Cortex of kidney (tissue), 1 donor: ENCODE measurements at places on chromosomes 13 and 19.

DNA sequence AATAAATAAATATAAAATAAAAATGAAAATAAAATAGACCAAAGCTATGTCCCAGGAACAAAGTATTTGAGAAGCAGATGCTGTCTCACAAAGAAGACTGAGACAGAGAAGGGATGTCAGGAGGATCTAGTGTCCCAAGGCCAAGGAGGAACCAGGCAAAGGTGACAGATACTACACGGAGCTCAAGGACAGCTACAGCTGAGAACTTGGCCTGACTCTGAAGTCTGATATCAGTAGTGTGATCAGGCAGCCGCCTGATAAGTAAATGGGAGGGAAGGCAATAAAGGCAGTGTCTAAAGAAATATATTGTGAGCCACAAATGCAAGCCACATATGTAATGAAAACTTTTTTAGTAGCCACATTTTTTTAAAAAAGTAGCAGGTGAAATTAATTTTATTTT, 20.4 kb upstream of the NANOS3 start:
- DNase-seq = no peak

DNA sequence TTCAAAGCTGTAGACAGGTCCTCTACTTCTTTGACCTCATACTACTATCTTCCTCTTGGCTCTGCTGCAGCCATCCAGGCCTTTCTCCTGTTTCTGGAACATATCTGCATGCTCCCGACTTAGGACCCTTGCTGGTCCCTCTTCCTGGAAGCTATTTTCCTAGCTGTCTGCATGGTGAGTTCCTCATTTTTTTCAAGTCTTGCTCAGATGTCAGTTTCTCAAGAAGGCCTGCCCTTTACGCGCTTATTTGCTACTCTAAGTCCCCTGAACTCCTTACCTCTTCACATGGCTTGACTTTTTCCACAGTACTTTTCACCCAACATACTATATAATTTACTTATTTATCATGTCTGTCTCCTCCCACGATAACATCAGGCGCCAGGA, 31.4 kb downstream of the DNAJC3 start:
- no peak for DNase-seq

GRCh38 chr13:51155776-51156515, 44.9 kb upstream of the C13orf42 start:
- DNase-seq = no peak

- DNase-seq = no peak
These were observed 14.0 kb downstream of the CD70 start for GRCh38 chr19:6576869-6577475.

DNA sequence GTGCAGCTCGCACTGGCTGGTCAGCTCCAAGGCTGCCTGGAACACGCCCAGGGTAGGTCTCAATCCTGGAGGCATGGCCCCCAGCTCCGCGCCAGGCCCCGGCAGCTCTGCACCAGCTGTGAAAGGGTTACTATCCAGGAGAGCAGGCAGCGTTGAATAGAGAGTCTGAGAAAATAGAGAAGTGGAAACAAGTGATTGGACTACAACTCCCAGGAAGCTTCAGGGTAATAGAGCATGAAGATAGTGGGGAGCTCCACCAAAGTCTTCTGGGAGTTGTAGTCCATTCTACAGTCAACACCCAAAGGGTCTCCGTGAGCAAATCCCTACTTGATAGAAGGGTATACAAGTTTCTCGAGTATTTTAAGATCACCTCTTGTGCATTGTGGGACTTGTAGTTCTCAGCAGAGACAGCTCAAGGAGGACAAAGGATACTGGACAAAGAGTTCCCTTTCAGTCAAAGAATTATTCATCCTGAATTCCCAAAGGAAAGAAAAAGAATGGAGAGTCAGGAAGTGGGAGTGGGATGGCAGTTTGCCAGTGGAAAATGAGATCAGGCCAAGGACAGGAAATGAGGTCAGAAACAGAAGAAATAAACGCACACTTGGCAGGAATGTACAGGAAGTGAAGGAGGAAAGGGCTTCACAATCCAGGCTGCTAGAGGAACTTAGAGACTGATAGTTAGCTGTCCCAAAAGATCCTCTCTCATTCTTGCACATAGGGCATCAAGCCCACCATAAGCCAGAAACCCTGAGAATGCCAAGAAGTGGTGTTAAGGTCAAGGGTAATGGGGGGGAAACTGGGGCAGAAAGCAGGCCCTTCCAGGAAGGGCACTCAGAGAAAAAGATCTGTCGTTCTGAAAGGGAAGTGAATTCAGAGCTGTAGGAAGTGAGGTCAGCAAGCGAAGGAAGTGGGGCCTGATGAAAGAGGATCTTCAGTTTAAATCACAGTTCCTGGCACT, 5.5 kb upstream of the MAMSTR start:
- DNase-seq = no peak

- DNase-seq = no peak
These were observed 354.6 kb downstream of the DNAJC15 start for GRCh38 chr13:43377973-43378372.

- no peak for DNase-seq
These were observed 4.3 kb upstream of the USF2 start for GRCh38 chr19:35264268-35265125.

DNA sequence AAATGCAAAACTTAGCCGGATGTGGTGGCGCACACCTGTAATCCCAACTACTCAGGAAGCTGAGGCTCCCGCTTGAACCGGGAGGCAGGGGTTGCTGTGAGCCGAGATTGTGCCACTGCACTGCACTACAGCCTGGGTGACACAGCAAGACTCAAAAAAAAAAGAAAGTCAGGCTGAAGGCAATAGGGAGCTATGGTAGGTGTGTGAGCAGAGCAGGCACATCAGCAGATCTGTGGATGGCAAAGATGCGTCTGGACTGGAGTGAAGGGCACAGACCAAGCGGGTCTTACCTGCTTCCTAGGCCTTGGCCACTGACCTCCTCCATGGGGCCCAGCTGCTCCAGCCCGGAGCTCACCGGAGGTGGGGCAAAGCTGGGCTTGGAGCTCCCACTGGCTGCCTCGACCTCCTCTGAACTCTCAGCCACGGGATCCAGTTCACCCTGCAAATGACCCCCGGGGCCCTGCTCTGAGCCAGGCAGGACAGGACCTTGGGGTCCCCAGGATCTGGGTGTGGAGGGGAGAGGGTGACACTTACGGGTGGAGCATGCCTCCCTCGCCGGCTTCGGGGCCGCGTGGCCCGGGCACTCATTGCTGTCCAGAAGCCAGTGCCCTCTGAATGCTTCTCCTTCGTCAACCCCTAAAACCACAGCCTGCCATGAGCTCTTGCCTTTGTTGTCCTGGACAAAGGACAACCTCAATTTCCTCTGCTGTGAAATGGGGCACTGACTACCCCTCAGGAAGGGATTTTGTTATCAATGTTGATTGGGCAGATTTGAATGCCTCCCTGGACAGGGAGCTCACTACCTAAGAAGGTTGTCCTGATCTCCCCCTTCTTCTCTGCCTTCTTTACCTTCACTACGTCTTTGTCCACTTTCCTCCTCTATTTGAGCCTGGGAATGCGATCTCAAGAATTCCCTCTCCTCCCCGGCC, 569 bp downstream of the USHBP1 start:
- no peak for DNase-seq

- DNase-seq = no peak
These were observed 1.9 kb downstream of the CNN2 start for GRCh38 chr19:1028062-1028926.

- DNase-seq = no peak
These were observed at the start of gene PMIS2 for GRCh38 chr19:35585848-35586247. Gene PMIS2, plus strand, starts transcription at chr19:35586173. Its CDS starts 87 bp downstream, at chr19:35586260.

DNA sequence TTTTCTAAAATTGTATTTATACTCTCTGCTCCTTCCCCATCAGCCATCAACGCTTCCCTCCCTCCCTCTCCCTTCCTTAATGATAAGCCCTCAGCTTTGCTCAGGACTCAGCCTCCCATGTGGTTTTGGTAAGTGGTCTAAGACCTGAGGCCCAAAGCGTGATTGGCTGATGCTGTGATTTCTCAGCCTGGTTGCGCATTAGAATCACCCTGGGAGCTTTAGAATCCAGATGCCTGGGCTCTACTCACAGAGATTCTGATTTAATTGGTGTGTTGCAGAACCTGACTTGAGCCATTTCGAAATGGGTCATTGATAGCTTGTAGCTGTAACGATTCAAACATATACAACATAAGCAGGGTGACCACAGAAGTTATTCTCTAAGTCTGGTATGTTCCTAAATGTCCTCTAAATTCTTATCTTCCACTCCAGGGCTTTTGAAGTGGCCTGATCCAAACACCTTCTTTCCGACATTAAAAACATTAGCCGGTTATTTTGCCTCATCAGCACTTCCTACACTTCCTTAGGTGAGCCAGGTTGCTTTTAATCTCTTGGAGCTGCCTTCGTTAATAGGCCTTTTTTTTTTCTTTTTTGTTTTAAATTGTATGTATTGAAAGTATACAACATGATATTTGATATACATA, 60.6 kb downstream of the LRCH1 start:
- no peak for DNase-seq

DNA sequence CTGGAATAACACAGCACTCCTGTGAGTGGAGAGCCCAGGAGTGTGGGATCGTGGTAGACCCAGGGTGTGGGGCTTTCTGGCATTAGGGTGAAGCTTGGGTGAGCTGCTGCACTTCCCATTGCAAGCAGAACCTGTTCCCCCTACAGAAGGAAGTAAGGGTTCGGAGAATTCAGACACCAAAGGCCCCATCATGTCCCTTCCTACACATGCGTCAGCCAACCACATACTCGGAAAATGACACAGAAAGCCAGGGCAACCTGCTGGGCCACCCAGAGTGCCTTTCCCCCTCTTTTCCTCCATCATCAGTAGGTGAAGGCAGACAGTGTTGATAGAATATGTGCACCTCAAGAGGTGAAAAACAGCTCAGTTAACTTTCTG, 42.9 kb downstream of the GGACT start:
- DNase-seq = no peak

DNA sequence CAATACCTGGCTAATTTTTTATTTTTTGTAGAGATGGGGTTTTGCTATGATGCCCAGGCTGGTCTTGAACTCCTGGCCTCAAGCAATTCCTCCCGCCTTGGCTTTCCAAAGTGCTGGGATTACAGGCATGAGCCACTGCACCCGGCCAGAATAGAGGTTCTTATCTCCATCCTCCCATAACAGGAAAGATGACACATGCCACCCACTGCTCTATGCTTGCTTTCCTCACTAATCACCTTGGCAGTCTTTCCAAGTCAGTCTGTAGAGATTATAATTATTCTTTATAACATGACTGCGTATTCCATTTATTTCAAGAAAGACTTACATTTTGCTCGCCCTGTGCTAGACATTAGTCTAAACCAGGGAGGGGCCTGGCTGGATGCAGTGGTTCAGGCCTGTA, 6.7 kb downstream of the VAV1 start:
- no peak for DNase-seq

DNA sequence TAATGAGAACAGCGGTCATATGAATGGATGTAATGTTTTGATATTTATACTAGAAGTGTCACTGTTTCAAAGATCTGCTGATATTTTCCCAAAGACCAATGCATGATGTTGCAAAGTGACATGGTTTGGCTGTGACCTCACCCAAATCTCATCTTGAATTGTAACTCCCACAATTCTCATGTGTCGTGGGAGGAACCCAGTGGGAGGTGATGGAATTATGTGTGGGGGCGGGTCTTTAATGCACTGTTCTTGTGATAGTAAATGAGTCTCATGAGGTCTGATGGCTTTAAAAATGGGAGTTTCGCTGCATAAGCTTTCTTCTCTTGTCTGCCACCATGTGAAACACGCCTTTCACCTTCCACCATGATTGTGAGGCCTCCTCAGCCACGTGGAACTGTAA, 98.3 kb downstream of the AKAP11 start:
- no peak for DNase-seq

- DNase-seq = no peak
These were observed 87.0 kb upstream of the HTR2A start for GRCh38 chr13:46983881-46984280.

GRCh38 chr13:36059321-36059720, 71.9 kb downstream of the DCLK1 start:
- no peak for DNase-seq

DNA sequence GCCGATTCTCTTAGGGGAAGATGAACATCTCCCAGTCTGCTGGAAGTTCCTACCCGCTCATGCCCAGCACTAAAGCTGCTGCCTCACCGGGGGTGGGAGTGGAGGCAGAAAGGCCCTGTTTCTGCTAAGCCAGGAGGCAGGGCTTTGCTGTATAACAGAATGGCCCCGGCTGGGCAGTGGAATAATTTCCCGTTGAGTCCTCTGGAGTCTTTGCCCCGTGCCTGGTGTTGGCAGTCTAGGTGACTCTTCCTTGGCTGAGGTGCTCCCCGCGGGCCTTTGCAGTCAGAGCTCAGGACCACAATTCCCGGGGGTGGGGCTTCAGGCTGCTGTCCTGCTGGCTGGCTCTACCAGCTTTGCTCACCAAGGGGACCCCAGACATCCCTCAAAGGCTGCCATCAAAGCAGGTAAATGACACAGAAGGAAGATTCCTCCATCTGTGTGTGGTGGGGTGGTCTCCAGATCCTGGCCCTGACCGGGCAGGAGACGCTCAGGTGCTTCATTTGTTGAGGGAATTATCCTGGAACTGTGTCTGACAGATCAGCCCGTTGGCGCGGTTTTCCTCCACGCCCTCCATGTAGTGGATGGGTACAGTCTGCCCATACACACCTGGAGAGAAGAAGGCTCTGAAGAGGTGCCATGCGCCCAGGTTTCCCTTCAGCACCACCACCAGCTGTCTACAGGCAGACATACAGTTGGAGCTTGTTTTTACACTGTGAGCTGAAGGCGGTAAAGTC, 209.9 kb downstream of the TEX29 start:
- no peak for DNase-seq

GRCh38 chr13:40609972-40610726, 56.3 kb downstream of the FOXO1 start:
- no peak for DNase-seq
